ENCODE measurements at places on chromosomes 1 and 21.

DNA sequence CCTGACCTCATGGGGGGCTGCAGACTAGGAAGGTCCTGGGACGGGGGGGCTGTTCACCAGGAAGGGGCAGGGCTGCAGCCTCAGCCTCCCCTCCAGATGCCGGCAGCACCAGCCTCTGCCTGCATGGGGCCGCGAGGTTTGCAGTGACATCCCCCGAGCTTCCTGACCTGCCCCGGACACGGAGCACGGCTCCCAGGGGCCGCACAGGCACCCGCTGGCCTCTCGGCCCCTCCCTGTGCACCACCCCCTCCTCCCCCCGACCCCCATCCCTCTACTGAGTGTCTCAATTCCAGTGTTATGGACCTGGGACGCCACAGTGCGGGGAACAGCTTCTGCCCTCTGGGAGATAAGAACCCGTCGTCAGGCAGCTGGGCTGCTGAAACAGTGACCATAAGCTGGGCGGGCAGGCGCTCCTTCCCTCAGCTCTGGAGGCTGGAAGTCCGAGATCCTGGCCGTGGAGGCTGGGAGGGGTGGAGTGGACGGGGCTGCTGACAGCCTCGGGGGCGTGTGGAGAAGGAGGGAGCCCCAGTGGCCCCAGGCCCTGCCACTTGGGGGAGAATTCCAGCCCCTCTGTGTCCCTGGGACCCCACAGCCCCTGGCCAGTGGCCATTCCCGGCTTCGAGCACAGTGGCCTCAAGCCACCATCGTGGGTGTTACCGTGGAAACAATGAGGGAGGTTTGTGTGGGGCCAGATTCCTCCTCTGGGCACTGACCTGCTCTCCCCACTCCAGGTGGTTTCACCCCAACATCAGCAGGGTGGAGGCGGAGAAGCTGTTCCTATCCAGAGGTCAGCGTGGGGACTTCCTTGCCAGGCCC, 11.6 kb downstream of the RNF223 start:
- peaks cover 41% of the 10 kb centered on the region for H3K4me1 ChIP-seq
- no peak overlapping the region for H3K4me3 ChIP-seq
- no peaks in the 10 kb centered on the region for H3K36me3 ChIP-seq
- no peak for DNase-seq
- peaks cover 47% of the 10 kb centered on the region for H3K27me3 ChIP-seq
- no peak overlapping the region for H3K27ac ChIP-seq

GRCh38 chr1:111499026-111499785, 4.2 kb downstream of the ADORA3 start:
- no peaks in the 10 kb centered on the region for H3K36me3 ChIP-seq
- peaks cover 23% of the 10 kb centered on the region for H3K4me1 ChIP-seq
- H3K27ac ChIP-seq = no peak overlapping the region
- no peaks in the 10 kb centered on the region for H3K27me3 ChIP-seq
- DNase-seq = no peak

DNA sequence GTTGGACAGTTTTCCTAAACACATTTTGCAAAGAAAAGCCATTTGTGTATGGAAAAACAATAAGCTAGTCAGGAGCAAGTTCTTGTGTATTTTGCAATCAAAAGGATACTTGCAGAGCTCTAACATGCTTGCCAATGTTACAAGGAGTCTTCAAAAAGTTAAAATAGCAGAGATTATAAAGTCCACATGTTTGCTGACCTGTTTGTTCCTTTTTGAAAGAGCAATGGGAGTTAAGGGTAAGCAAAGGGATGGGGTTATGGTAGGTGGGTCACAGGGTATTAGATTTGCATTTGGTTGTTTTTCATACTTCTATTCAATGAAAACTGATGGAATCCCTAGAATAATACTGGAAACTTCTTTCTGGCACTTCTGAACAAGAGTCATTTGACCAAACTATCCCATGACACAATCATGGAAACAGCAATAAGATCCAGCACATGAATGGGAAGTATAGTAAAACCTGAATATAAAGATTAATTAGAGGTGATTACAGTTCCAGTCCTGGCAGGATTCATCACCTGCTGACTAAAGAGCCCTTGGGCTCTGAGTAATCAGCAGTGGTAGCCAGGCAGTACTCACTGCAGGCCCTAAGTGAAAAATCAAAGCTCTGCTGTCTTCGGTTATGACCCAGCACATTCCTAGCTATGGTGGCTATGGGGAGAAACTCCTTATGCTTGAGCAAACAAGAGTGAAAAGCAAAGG, 27.1 kb upstream of the ZC3H11B start:
- no peak overlapping the region for H3K4me3 ChIP-seq
- H3K27ac ChIP-seq = no peak overlapping the region
- H3K27me3 ChIP-seq = no peaks in the 10 kb centered on the region
- no peaks in the 10 kb centered on the region for H3K36me3 ChIP-seq
- no peak for DNase-seq
- H3K4me1 ChIP-seq = no peaks in the 10 kb centered on the region

- no peak overlapping the region for H3K4me3 ChIP-seq
- H3K27ac ChIP-seq = peak overlapping the region; percentile 78
- H3K27me3 ChIP-seq = no peaks in the 10 kb centered on the region
- peak; percentile 61 for DNase-seq
These were observed 47.8 kb downstream of the ITPKB start for GRCh38 chr1:226691247-226691646.

DNA sequence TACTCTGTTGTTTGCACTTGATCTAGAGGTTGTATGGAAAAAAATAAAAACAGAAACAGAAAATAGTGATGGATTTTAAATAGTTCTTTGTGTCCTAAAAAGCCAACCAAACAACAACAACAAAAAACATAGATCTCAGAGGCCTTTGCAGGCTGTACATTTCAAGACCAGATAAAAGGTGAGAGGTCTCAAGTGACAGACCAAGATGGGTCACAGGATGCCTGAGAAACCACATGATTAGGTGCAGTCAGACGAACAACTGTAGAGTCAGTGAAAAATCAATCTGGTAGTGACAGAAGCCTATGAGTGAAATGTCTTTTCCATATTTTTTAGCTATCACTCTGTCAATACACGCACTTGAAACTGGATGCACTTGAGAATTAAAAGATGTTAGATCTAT, 193.5 kb upstream of the SAMSN1 start:
- H3K36me3 ChIP-seq = no peaks in the 10 kb centered on the region
- no peaks in the 10 kb centered on the region for H3K4me1 ChIP-seq
- no peak overlapping the region for H3K4me3 ChIP-seq
- no peaks in the 10 kb centered on the region for H3K27me3 ChIP-seq

DNA sequence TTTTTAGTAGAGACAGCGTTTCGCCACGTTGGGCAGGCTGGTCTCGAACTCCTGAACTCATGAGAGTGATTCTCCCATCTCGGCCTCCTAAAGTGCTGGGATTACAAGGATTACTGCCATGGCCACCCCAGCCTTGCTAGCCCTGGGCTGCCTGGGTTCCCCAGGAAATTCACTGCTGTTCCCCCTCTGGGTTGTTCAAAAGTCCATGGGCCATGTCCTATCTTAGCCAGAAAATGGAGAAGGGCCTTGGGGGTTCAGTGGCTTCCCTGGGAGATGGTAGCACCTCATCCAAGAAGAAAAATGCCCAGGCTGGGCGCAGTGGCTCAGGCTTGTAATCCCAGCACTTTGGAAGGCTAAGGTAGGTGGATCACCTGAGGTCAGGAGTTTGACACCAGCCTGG, 20.9 kb downstream of the SLC26A9 start:
- H3K4me3 ChIP-seq = no peak overlapping the region
- H3K27me3 ChIP-seq = peaks cover 4% of the 10 kb centered on the region
- H3K27ac ChIP-seq = no peak overlapping the region
- H3K4me1 ChIP-seq = no peaks in the 10 kb centered on the region
- DNase-seq = no peak

GRCh38 chr1:84632673-84633434, 57.4 kb downstream of the SSX2IP start:
- no peak for DNase-seq
- H3K4me1 ChIP-seq = no peaks in the 10 kb centered on the region
- H3K36me3 ChIP-seq = no peaks in the 10 kb centered on the region
- H3K27me3 ChIP-seq = no peaks in the 10 kb centered on the region
- H3K27ac ChIP-seq = no peak overlapping the region

DNA sequence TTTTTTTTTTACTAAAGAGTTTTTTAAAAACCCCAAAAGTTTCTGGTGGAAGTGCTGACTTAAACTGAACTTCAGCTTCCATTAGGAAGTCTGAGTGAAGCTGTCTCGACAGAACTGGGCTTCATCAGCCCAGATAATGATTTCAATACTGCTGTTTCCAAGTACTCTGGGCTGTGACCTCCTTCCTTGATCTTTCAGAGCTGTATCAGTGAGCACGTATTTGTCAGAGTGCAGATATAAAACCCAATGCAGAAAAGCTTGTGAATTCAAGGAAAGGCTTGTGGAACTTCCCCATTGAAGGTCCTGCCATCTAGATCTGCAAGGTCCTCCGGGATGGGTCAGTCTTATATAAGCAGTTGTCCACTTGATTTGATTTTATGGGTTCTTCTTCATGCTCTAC, 50.1 kb upstream of the RGS21 start:
- no peaks in the 10 kb centered on the region for H3K27me3 ChIP-seq
- H3K4me3 ChIP-seq = no peak overlapping the region
- no peak for DNase-seq
- H3K36me3 ChIP-seq = no peaks in the 10 kb centered on the region
- no peaks in the 10 kb centered on the region for H3K4me1 ChIP-seq

DNA sequence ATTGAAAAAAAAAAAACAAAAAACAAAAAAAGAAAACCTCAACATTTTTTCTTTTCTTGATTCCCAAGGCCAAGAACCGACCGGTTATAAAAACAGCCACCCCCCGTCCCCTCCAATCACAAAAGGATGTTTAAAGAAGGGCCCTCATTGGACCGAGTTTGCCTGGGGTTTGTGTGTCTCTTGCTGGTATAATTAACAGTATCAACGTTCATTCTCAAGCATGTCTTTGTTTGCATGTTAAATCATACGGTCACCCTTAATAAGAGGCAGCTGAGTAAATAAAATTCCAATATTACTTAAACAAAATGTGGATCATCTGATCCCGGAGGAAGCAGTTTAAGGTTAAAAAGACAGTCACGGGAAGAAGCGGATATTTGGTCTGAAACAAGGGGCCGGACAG, 201.1 kb downstream of the PRDM2 start:
- no peaks in the 10 kb centered on the region for H3K27me3 ChIP-seq
- no peak overlapping the region for H3K4me3 ChIP-seq
- H3K36me3 ChIP-seq = no peaks in the 10 kb centered on the region
- DNase-seq = no peak

GRCh38 chr1:3642919-3643675, 6.8 kb downstream of the WRAP73 start:
- no peak overlapping the region for H3K4me3 ChIP-seq
- no peak overlapping the region for H3K27ac ChIP-seq
- no peaks in the 10 kb centered on the region for H3K4me1 ChIP-seq

DNA sequence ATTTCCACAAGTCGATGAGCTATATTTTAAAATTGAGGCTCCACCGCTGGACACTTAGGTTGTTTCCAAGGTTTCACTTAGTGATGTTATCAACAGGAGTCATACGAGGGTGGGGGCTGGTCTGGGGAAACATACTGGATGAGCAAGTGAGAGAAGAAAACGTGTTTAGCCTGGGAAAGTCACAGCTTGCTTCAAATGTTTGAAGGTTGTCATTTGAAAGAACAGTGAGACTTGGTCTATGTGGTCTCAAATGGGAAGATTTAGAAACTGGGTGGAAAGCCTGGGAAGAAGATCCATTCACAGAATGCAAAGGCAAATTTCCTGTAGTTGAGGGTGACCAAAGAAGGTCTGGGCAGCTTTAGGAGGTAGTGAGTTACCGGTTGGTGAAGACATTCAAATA, 9.9 kb upstream of the DYRK1A start:
- H3K4me3 ChIP-seq = no peak overlapping the region
- H3K36me3 ChIP-seq = no peaks in the 10 kb centered on the region
- H3K4me1 ChIP-seq = peaks cover 4% of the 10 kb centered on the region
- peaks cover 4% of the 10 kb centered on the region for H3K27me3 ChIP-seq
